ENCODE measurements at places on chromosomes 4 and X. TPM values are rescaled to one million over a fixed set of nuclear protein-coding genes. Genes with fewer than 3 reads are reported as not detected.

GRCh38 chr4:181578911-181579310 is 664.3 kb upstream of the TENM3 start:
- no peak for DNase-seq

DNA sequence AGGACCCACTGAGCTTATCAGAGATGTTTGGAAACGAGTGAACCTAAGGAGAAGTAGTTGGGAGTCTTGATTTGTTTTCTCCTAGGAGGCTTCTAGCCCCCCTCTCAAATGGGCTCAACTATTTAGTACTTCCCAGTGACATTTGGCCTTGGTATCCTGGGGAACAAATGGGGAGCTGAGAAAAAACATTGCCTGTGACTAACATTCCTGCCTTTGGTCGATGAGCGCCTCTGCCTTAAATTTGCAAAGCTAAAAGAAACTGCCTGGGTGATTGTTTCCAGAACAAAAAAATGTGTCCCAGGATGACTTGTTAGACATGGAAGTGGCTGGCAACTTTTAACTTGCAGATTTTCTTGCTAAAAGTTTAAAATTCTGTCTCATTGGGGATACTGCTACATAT is 58.8 kb upstream of the IGFBP7 start:
- no peak for DNase-seq

DNA sequence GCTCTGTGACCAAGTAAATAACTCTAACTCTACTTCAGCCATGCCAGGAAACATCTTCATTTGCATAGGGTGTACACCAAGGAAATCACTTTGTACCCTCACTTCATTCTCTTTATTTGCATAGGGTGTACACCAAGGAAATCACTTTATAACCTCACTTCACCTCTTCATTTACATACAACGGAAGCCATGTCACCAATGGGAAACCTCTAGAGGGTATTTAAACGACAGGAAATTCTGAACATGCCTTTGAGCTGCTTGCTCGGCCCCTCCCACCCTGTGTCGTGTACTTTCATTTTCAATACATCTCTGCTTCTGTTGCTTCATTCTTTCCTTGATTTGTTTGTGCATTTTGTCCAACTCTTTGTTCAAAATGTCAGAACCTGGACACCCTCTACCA is 848.1 kb upstream of the FRG1 start:
- DNase-seq: no peak

The KIAA0232 gene
- 14.7 TPM for total RNA-seq

The STATH gene
- not detected for total RNA-seq
